ENCODE measurements at places on chromosomes 16 and 17.

DNA sequence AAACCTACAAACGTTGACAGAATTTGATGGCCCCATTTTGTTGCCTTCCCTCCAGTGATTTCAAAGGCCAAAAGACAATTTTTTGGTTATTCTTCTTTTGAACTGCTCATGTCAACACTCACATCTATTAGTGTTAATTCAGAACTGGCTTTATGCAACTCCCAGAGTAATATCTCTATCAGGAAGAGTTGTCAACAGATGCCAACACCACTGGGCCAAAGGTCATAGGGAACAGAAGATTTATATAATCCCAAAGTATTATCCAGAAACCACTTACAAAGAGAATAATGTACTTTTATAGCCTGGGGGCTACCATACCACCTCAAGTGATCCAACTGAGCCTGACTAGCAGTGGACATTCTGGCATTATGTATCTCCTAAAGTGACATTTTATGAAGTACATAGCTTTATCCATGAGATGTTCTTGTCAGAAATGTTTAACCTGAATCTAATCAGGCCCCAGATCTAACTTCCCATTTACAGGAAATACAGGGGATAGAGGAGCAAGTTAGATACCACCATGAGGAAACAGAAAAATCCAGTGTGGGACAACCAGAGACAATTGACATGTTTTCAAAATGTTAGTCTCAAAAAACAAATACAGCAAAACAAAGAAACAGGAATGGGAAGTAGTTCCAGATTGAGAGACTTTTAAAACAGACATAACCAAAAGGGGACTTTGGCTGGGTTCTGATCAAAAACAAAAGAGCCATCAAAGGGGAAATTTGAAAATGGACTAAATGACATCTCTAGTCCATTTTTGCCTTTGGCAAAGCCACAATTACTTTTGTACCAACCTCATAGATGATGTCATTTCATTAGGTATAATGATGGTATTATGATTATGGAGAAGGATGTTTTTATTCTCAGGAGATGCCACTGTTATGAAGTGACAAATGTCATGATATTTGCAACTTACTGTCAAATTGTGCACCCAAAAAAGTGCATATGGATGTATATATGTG lies 18.5 kb downstream of the FAM117A start:
- DNase-seq = no peak

GRCh38 chr17:7260651-7261378 lies 1.5 kb downstream of the CLDN7 start:
- no peak for DNase-seq

GRCh38 chr16:79452671-79453070 lies 147.9 kb downstream of the MAF start:
- no peak for DNase-seq

DNA sequence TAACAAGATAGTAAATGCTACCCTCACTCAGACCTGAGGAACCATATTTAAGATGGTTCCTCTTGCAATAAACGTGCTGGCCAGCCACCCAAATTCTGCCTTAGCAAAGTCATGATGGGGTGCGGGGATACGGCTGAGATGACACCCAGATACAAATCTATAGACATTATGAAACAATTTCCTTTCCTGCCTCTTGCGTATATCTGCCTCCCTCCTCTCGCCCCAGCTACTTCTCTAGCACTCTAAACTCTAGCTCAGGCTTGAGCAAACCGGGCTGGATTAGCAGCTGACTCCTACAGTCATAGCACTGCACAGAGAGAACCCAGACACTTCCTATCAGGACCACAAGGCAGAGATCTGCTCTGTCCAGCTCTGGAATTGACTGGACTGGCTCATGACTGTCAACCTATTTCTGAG lies 22.3 kb downstream of the CD300LF start:
- DNase-seq = no peak

DNA sequence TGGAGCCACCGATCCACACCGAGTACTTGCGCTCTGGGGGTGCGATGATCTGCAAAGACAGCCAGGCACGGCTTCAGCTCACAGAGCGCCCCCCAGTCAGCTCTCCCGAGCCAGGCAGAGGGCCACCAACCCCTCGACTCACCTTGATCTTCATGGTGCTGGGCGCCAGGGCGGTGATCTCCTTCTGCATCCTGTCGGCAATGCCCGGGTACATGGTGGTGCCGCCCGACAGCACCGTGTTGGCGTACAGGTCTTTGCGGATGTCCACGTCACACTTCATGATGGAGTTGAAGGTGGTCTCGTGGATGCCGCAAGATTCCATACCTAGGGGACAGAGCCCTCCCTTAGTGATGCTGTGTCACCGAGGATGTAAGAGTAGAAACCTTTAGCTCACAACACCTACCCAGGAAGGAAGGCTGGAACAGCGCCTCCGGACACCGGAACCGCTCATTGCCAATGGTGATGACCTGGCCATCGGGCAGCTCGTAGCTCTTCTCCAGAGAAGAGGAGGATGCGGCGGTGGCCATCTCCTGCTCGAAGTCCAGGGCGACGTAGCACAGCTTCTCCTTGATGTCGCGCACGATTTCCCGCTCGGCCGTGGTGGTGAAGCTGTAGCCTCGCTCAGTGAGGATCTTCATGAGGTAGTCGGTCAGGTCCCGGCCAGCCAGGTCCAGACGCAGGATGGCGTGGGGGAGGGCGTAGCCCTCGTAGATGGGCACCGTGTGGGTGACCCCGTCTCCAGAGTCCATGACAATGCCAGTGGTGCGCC lies 1.6 kb downstream of the ACTG1 start:
- DNase-seq = no peak

DNA sequence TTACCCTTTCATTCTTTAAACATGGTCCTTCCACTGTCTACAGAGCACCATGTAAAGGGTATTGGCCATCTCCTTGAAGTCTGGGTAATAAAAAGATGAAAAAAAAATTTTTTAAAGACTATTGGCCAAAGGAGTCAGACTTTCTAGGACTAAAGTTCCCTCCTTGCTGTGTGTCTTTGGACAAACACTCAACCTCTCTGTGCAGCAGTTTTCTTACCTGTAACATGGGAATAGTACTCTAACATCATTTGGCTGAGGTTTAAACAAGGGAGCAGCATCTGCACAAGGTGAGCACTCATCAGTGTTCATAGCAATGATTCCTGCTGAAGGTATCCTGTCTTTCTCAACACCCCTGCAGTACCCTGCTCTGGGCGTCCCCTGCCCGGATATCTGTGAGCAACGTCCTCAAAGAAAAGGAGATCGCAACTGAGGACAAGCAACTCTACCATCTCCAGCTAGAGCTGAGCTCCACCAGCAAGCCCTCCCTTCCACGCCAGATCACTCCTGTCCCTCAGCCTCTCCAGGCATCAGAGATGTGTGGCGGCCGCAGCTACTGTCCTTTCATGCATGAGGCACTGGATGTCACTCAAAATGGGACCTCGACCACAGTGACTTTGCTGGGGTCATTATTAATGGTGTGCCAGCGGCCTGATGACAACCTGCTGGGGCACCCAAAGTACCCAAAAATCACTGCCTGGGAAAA lies 29.5 kb upstream of the RPH3AL start:
- DNase-seq = no peak

GRCh38 chr17:4490637-4491061 lies 8.0 kb upstream of the SPNS2 start:
- no peak for DNase-seq

- no peak for DNase-seq
Measured at GRCh38 chr16:83269048-83269447, 538.7 kb upstream of the HSBP1 start.

DNA sequence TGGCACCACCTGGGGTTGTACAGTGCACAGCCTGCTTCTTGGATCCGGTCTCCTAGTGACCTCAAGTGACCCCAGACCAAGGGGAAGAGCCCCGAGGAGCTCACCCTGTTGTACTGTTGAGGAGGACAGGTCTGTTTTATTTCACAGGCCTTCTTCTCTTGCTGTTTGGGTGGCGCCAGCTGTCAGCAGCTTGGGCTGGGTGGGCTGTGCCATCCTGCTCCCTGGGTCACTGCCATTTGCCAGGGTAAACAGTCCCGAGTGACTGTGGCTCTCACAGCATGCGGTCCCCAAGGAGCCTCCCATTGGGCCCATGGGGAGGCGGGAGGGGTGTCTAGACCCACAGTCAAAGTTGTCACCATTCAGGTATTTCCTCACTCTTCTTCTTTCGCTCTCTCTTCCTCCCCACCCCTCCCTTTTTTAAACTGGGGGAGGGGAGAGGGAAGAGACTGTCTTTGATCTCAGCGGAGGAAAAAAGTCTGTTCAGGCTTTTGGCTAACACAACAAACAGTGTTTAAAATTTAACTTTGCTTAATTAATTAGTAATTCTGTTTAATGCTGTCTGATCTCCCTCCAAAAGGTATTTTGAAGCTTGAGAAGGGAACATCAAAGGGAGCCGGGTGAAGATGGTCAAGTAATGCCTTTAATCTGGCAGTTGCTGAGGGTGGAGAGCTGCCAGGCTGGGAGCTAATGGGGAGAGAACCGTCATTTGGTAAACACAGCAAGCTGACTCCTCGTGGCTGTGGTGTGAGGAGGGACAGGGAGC lies 64.0 kb downstream of the SNX20 start:
- no peak for DNase-seq

GRCh38 chr16:20301840-20302239 lies 25.5 kb downstream of the GP2 start:
- no peak for DNase-seq

DNA sequence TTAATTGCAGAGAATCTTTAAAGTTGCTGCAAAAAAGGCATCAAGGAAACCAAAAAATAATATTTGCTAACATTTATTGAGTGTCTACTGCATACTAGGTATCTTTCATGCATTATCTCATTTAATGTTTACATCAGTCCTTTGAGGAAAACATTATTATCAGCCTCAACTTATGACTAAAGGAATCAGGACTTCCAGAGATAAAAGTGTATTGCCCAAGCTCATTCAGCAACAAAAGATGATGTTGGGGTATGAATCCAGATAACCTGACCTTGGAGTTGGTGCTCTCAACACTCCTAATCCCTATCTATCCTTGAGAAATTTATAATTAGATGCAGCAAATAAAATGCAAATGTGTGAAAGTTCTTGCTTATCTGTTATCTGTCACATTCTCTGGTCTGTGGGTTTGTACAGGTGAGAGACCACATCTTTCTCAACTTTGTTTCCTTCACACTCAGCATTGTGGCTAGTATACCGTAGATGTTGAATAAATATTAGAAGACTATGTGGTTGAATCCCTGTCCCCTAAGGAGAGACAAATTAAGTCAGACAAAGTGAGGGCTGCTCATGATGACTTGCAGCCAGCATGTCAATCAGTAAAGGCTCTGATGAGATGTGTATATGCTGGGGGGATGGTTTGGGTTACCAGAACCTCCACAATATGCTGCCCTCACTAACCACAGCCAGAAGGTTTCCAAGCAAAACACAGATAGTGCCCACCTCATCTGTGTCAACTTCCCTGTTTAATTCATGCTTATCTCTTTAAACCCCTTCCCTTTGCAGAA lies 82.6 kb downstream of the NOG start:
- DNase-seq = no peak

DNA sequence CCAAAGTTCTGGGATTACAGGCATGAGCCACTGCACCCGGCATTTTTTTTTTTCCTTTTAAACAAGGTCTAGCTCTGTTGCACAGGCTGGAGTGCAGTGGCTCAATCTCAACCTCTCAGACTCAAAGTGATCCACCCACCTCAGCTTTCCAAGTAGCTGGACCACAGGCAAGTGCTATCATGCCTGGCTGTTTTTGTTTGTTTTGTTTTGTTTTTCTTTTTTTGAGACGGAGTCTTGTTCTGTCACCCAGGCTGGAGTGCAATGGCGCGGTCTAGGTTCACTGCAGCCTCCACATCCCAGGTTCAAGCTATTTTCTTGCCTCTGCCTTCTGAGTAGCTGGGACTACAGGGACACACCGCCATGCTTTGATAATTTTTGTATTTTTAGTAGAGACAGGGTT lies 19.1 kb upstream of the ZC3H7A start:
- DNase-seq = no peak

GRCh38 chr17:56665864-56666263 lies 72.4 kb downstream of the NOG start:
- no peak for DNase-seq

DNA sequence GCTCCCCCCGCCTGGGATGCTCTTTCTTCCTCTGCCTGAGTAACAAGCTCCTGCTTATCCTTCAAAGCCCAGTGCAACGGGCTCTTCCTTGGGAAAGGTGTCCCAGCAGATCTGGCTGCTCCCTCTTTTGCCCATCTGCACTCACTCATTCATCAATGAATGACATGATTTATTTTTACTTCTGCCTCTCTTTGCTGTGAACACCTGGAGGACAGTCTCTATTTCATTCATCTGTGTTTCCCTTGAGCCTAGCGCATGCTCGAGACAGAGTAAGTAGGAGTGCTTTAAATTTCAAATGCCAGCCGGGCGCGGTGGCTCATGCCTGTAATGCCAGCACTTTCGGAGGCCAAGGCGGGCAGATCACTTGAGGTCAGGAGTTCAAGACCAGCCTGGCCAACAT lies 22.0 kb upstream of the GINS2 start:
- DNase-seq = no peak

GRCh38 chr17:1486802-1487695 lies 5.4 kb downstream of the MYO1C start:
- peak; percentile 63 for DNase-seq

DNA sequence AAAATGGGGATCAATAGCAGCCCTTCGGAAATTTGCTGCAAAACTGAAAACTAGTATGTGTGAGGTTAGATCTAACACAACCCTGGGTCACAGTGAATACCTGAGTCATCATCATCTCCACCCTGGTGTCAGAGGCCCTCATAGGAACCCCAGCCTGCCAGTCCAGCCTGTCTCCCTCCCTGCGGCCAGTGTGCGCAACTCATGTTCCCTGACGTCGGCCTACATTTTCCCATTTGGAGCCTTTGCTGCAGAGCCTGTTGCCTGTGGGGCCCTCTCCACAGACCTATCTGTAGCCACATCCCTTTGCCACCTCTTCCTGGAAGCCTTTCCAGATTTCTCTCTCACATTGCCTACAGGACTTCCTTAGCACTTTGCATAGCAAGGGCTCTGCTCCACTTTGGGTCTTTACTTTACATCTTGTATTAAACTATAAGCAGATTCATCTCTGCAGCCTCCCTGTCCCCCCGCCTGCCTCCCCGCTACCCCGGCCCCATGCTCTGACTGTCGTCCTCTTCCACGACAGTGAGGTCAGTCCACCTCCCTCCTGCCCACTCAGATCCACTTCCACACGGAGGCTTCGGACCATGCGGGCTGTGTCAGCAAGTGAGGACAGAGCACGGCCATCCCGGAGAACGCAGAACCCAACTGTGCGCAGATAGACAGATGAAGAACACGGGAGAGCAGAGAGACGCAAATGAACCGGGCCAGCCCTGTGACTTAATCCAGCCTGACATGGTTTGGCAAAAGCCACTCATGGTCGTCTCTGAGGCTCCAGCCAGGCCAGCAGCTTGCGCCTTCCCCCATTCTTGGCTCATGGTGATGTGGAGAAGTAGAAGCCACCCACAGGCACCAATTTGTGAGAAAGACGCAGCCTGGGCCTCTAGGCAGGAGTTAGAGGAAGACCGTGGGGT lies 31.0 kb downstream of the NGFR start:
- DNase-seq = no peak
